ENCODE measurements at places on chromosomes 11 and 22.

DNA sequence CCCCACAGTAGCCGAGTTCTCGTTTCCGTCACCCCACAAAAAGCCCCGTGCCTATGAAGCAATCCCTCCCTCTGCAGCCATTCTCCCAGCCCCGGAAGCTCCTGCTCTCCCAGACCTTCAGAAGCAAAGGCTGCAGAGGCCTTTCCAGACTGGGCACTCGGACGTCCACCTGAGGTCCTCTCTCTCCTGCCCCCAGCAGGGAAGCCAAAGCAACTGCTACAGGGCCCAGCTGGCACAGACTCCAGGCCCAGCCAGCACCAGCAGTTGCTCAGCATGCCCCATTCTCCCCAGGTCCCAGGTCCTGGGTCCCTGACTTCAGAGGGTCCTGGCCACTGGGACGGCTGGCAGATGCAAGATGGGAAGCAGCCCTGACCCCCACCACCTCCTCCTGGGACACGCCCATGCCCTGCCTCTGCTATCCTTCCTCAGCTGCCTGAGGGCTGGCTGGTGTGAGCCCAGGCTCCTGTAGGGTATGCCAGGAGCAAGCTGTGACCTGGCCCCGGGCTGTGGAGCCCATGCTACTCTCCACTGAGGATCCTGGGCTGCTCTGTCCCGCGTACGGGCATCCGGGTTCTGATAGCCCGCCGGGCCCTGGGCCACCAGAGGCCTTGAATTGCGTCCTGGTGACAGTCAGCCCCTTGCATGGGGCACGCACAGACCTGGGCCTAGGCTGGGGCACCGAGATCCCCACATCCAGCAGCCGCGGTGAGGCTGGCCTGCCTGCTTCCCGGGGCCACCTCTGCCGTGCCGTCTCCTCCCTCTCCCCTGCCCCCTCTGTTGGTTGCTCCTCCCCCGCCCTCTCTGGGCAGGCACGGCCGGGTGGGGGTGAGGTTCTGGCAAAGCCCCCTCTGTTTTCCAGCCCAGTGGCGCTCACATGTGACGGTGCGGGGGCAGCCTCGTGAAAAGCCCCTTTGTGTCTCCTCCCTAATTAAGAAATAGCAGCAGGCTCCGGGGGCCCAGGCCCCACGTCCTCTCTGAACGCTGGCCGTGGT is 1310.3 kb downstream of the BRD1 start:
- DNase-seq, result no peak

GRCh38 chr11:6333095-6333494 is 12.8 kb upstream of the CAVIN3 start:
- DNase-seq, result no peak

- no peak for DNase-seq
Observed at GRCh38 chr11:61484541-61484940, 24.0 kb upstream of the LRRC10B start.

GRCh38 chr11:114782650-114783310 is 104.5 kb downstream of the NXPE2 start:
- DNase-seq, result no peak

GRCh38 chr22:23091760-23092159 is 21.4 kb downstream of the GNAZ start:
- no peak for DNase-seq

- DNase-seq, result no peak
Observed at GRCh38 chr22:23220485-23221350, 40.4 kb downstream of the BCR start.

DNA sequence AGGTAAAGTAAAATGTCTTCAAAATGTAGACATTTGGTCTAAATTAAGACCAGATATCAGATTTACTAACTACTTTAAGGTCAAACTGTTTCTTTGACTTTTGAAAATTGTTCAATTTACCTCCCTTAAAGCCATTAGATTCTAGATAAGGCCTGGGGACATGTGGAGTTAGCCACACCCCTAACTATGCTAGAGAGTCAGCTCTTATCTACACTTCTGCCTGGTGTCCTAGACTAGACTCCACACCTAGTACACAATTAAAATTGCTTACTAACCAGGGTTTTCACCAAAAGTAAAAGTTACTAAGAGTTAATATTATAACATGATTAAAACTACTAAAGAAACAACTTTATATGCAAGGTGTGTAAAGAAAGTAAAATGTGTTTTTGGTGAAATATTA is 43.6 kb upstream of the DBX1 start:
- no peak for DNase-seq
